ENCODE measurements at places on chromosomes 13 and 19.

DNA sequence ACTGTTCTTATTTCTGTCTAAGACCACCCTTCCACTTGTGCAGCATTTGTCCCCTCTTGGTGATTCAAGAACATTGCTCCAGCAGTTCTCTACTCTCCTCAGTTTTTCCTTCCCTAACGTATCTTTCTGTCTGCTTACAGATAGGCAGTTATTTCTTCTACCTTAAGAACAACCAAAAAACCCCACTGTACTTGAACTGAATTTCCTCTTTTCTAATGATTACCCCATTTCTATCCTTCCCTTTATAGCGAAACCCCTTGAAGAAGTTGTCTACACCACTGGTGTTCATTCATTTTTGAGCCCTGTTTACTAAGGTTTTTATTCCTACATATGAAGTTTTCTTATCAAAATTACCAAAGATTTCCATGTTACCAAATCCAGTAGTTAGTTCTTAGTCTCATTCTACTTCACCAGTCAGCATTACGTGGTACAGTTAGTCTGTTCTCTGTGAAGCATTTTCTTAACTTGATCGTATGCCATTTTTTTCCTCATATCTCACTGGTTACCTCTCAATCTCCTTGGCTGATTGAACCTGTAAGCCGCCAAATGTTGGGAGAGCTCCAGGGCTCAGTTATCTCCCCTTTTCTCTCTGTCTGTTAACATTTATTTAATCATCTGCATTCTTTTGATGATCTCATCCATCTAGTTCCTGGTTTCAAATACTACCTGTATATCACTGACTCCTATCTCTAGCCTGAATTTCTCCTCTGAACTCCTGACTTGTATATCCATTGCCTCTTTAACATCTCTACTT, 9.0 kb downstream of the LSM14A start:
- no peak for DNase-seq

DNA sequence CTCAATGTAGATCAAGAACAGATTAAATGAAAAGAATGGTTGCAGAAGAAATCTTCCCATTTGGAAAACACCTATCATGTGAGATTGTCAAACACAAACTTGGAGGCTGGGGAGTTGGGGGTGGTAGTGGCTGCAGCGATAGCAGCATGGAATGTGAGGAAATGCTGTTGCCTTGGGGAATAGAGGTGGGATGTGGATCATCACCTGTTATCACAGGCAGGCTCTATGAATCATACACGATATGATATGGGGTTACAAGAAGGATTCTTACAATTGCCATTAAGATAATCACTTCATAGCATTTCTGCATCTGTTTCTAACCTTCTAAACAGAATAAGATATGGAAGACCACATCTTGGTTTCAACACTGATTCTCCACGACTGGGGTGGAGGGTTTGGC, 88.7 kb downstream of the RNASEH2B start:
- no peak for DNase-seq

- DNase-seq: no peak
These were observed 20.1 kb downstream of the RASL11A start for GRCh38 chr13:27290715-27291114.

GRCh38 chr13:44592216-44592847, 16.2 kb upstream of the TSC22D1 start:
- no peak for DNase-seq

DNA sequence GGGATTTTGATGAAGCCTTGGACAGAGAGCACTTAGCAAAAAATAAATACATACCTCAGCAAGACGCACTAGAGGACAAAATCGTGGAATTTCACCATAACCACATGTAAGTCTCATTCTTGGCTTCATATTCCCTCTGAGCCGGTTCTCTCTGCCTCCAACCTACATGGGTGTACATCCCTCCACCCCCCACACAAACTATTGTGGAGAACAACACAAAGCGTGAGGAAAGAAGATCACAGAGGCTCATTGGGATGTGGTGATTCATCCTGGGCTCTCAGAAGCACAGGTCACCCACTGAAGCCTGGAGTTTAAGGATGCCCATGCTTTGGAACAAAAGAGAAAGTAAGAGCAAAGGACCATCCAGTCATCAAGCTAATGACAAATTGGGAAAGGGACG, 192.2 kb downstream of the STK24 start:
- DNase-seq: no peak

GRCh38 chr19:5775668-5776309, 8.8 kb downstream of the PRR22 start:
- DNase-seq: no peak

GRCh38 chr13:58619396-58620113, 988.0 kb downstream of the PCDH17 start:
- no peak for DNase-seq

DNA sequence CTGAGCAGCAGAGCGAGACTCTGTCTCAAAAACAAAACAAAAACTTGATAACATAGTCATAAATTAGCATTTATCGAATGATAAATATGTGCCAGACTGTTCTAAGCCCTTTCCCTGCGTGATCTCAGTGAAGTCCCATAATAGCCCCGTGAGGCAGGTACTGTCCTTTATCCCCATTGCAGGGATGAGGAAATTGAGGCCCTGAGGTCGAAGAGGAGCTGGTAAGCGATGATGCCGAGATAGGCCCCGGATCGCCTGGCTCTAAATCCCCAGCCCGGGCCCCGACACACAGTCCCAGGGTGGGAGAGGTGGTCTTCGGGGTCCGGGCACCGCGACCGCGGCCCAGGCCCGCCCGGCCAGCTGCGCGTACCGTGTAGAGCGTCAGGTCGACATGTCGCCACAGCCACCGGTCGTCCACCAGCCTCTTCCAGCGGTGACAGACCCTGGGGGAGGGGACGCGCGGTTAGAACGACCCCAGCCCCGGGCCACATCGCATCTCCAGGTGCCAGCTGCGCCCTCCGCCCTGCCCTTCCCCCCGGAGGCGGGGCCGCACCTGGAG, 625 bp downstream of the FBXL12 start:
- no peak for DNase-seq

- no peak for DNase-seq
These were observed 49.7 kb upstream of the MAP3K10 start for GRCh38 chr19:40141551-40141950.

- DNase-seq: no peak
These were observed 5.6 kb downstream of the SMG9 start for GRCh38 chr19:43749152-43749551.

- DNase-seq: no peak
These were observed 133.9 kb upstream of the ARGLU1 start for GRCh38 chr13:106701771-106702341.

DNA sequence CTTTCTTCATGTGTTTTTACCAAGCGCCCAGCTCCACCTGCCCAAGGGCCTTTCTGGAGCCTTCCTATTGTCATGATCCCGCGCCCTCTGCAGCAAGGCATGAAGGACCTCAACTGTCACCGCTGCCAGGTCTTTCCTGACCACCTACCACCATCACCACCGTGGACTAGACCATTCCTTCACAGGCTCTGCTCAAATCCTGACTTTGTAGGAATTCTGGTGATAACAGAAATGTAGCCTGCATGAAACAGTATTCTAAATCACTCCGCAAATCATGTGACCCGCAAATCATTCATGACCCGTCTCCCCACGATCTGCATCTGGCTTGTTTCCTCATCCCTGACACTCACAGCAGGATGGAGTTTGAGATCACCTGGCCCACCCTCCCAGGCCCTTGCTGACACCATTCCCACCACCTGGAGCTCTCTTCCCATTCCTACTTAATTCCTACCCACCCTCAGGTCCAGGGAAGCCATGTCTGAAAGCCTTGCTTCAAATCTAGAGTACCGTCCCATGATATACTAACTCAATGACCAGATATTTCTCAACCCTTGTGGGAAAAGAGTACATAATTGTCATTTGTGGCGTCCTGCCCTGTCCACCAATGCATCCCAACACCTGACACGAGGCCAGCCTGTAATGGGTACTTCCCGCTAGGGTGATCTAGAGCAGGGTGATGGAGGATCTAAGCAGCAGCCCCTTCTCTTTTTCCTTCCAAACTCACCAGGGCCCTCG, 1.3 kb downstream of the UBE2S start:
- no peak for DNase-seq

- no peak for DNase-seq
These were observed 6.8 kb downstream of the F2RL3 start for GRCh38 chr19:16895467-16896145.

- no peak for DNase-seq
These were observed 75.6 kb downstream of the SPRY2 start for GRCh38 chr13:80265348-80265747.

GRCh38 chr13:60398907-60399589, 2.0 kb downstream of the TDRD3 start:
- DNase-seq: no peak

DNA sequence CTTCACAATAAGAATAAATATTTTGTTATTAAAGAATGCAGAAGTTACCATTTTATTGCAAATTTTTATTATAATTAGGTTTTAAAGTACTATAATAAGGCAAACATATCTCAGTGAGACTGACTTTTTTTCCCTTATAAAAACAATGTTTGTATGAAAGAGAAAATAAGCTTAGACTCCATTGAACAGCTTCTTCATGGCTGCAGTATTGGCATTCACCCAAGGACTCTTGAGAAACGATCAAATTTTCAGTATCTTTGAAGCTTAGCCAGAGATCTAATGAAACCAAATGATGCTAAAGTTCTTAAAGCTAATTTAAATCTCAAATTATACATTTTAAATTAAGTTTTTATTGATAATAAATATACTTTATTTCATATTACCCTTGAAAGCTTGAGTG, 128.3 kb downstream of the GGACT start:
- no peak for DNase-seq

- peak; percentile 11 for DNase-seq
These were observed 16.2 kb downstream of the UNC13A start for GRCh38 chr19:17671906-17672305.

GRCh38 chr13:55245005-55245644, 1895.6 kb upstream of the PRR20A start:
- no peak for DNase-seq

DNA sequence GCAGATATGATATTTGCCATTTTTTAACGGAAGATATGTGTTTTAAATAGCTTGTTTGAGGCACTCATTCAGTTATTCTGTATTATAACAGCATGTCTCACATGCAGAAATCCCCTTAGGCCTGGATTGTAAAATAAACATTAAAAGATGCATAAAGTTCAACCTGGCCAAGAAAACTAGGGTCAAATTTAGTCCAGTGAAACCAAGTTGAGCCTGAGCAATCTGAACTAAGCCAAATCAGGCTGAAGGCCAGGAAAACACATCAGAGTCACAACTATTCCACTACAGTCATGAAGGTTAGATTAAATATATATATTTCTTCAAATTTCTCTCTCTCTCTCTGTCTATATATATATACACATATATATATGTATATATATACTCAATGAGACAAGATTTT, 504.8 kb downstream of the SLITRK1 start:
- DNase-seq: no peak

DNA sequence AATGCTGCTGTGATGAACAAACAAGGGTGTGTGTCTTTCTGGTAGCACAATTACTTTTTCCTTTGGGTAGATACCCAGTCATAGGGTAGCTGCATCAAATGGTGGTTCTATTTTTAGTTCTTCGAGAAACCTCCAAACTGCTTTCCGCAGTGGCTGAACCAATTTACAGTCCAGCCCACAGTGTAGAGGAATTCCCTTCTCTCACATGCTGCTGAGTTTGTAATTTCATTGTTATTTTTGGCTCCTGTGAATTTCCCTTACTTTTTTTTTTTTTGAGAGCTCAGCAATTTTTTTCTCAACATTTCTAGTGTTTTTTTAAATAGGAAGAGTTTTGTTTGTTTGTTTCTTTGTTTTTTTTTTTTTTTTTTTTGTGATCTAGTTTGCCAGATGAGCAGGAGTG, 37.5 kb upstream of the ADGRE1 start:
- no peak for DNase-seq

DNA sequence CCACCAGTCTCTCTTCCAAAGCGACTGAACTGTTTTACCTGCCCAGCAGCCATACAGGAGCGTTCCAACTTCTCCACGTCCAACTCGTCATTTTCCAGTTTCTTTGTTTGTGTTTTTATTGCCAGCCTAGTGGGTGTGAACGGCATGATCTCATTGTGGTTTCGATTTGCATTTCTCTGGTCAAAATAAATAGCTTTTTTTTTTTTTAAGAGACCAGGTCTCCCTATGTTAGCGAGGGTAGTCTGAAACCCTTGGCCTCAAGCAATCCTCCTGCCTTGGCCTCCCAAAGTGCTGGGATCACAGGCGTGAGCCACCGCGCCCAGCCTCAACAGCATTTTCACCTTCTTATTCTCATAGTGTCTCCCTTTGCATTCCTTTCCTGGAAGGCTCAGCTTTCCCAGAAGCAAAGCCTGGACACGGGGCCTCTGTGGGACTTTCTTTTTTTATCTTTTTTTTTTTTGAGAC, 4.2 kb upstream of the JSRP1 start:
- DNase-seq: no peak

DNA sequence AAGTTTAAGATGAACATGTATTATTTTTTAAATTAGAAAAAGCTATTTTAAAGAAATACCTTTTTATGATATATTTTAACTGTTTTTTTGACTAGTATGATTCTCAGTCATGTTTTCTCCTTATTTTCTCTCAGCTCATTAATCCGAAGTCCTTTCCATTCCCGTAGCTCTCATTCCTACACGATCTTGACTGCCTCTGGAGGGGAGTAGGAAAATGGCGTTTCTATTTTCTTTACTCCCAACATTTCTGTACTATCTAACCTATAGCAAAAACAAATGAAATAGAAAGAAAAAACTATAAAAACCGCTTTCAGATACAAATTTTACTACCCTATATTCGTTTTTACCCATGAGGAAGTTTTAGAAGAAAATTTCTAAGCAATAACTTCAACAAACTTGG, 343.8 kb downstream of the RBM26 start:
- no peak for DNase-seq

DNA sequence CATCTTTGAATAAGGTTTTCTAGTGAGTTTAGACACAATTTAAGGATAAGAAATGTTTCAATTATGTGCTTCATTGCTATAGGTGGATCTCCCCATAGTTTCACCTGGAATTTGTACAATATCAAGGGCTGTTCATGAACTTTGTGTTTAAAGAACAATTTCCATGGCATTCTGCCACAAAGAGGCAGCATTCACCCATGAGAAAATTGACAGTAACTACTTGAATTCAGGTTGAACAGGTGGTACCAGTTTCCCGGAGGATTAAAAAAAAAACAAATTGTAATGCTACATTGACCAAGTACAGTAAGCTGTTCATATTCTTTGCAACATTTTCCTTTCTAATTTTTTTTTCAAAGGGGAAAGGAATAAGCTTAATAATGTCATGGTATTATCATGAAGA, 9.1 kb downstream of the SLITRK5 start:
- DNase-seq: no peak

DNA sequence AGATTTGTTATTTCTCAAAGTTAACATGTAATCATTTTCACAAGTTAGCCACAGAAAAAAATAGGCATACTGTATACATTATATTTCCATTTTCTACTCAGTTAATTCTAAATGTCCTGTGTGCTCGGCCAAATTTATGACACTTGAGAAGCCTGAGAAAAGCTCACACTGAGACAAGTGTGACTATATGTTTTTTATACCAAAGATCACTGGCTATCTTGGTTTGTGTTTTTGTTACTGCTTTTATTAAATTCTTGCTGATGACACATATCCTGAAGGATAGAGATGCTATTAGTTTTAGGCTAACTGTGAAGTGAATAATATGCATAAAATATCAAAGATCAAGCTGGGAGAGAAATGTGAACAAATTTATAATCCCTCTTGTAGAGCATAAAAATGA, 49.3 kb upstream of the IL17D start:
- no peak for DNase-seq
